Activated naive CD8-positive, alpha-beta T cell treated with anti-CD3 and anti-CD28 coated beads, Interleukin-2, amount 10 ng/mL, durations not matched to agents 7 days and 5 days (primary cell): ENCODE measurements at places on chromosomes 1 and 21. TPM values are rescaled to one million over a fixed set of nuclear protein-coding genes. Genes with fewer than 3 reads are reported as not detected.

DNA sequence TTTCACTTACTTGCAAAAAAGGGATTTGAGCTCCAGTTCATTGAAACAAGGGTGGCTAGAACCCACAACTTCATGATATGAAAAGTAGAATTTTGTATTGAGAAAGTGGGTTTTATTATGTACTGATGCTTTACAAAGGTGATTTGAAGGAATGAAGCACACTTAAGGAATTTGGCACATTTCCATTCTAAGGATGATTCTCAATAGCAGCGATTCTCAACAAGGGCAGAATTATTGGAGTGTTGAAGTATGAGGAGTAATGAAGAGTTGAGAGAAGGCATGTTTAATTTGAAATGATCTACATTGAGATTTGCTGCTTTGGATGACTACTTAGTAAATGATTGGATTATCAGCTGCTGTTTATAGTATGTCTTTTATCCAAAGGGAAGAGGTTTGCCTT, 54.7 kb downstream of the FNBP1L start:
- H3K4me3 ChIP-seq = no peak overlapping the region
- peaks cover 8% of the 10 kb centered on the region for H3K27me3 ChIP-seq
- DNase-seq = no peak
- H3K4me1 ChIP-seq = no peaks in the 10 kb centered on the region
- H3K36me3 ChIP-seq = no peaks in the 10 kb centered on the region
- H3K27ac ChIP-seq = no peak overlapping the region

DNA sequence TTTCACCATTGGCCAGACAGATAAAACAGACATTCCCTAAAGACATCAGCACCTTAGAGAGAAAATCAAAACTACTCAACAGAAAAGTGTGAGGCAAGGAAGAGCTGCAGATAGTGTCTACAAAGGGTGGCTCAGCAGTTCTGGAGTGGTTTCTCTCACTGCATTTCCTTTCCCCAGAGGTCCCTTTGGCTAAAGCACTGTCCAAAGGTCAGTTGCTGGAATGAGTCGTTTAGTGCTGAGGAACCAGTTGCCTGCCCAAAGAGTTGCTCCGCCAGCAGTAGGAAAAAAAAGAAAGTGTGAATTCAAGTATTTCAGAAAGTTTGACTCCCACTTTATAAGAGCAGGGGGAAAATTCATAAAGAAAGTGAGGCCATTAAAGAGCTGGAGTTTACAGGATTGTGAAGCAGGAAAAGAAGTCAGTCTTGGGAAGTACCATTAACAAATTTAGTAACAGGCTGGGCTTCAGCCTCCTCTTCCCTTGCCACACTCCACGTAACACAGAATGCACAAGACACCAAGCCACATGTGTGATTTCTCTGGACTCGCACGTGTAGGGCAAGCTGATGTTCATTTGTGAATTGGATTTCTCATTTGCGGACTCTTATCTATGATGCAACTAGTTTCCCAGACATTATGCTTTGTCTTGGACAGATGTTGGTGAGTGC, 122.2 kb downstream of the RUNX1 start:
- DNase-seq = no peak
- no peak overlapping the region for H3K27ac ChIP-seq

DNA sequence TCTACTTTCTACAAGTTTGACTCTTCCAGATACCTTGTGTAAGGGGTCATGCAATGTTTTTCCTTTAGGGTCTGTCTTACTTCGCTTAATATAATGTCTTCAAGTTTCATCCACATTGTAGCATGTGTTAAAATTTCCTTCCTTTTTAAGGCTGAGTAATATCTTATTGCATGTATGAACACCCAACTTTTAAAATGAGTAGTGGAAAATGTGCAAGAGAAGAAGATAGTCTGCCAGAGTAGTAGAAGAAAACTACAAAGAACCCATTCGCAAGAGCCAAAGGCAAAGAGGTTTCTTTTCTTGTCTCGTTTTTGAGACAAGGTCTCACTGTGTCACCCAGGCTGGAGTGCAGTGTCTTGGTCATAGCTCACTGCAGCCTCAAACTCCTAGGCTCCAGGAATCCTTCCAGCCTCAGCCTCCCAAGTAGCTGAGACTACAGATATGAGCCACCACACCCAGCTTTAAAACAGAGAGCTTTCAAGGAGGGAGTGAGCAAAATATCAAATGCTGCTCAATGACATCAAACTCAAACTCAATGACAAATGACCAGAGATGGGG, 9.4 kb downstream of the IL23R start:
- peaks cover 29% of the 10 kb centered on the region for H3K4me1 ChIP-seq
- no peak overlapping the region for H3K4me3 ChIP-seq
- H3K27ac ChIP-seq = no peak overlapping the region
- DNase-seq = no peak
- peaks cover 14% of the 10 kb centered on the region for H3K36me3 ChIP-seq

DNA sequence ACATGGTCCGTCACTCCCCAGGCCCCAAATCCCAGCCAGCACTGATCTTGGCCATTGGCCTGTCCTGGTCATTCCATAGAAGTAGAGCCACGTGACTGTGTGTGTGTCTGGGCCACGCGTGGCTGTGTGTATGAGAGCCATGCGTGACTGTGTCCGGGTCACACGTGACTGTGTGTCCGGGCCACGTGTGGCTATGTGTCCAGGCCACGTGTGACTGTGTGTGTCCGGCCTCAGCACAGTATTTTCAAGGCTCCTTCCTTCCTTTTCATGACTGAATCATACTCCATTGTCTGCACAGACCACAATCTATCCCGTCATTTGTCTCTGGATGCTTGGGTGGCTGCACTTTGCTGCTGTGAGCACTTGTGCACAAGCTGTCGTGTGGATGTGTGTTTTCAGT, 67.4 kb downstream of the SKI start:
- no peak for DNase-seq
- H3K27me3 ChIP-seq = no peaks in the 10 kb centered on the region
- H3K27ac ChIP-seq = no peak overlapping the region
- peaks cover 4% of the 10 kb centered on the region for H3K36me3 ChIP-seq

DNA sequence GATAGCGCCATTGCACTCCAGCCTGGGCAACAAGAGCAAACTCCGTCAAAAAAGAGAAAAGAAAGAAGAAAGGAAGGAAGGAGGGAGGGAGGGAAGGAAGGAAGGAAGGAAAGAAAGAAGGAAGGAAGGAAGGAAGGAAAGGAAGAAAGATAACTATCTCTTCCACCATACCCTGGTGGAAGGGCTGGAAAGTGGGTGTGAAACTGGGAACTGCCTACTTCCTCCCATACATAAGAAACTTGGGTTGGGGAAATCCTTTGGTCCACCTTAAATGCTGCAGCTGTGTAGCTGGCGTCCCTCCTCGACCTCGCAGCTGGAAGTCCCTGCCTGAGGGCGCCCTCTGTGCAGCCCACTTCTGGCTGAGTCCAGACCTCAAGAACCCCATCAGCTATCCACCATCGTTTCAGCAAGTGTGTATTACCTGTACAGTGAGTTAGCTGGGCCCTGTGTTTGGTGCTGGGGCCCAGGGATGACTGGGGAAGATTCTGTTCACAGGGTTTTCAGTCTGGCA, 4.6 kb upstream of the FAM167B start:
- H3K27me3 ChIP-seq = no peaks in the 10 kb centered on the region
- DNase-seq = no peak
- no peak overlapping the region for H3K27ac ChIP-seq
- H3K36me3 ChIP-seq = no peaks in the 10 kb centered on the region

DNA sequence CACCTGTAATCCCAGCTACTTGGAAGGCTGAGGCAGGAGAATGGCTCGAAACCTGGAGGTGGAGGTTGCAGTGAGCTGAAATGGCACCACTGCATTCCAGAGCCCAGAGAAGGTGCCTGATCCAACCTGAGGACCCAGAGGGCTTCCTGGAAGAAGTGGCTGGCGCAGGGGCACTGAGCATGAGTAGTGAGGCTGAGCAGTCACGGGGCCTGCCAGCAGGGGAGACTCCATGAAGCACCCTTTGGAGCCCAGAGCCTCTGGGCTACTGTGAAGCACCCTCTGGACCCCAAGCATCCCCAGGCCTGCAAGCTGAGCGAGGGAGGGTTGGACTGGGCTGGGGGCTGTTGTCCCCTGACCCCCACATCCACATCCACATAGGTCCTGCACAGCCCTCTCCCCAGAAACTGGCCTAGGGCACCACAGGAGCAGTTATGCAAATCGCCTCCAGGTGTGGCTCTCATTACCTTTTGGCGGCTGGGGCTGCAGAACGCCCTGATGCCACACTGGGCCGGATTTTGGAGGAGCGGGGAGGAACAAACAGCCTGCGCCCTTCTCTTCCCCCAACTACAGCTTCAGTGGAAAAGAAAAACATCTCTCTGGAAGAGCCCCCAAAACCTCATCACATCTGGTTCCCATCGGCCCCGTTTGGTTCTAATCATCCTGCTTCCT, 78.2 kb upstream of the TARDBP start:
- H3K4me1 ChIP-seq = peaks cover 16% of the 10 kb centered on the region
- H3K27me3 ChIP-seq = peaks cover 49% of the 10 kb centered on the region
- H3K27ac ChIP-seq = no peak overlapping the region
- H3K4me3 ChIP-seq = no peak overlapping the region

DNA sequence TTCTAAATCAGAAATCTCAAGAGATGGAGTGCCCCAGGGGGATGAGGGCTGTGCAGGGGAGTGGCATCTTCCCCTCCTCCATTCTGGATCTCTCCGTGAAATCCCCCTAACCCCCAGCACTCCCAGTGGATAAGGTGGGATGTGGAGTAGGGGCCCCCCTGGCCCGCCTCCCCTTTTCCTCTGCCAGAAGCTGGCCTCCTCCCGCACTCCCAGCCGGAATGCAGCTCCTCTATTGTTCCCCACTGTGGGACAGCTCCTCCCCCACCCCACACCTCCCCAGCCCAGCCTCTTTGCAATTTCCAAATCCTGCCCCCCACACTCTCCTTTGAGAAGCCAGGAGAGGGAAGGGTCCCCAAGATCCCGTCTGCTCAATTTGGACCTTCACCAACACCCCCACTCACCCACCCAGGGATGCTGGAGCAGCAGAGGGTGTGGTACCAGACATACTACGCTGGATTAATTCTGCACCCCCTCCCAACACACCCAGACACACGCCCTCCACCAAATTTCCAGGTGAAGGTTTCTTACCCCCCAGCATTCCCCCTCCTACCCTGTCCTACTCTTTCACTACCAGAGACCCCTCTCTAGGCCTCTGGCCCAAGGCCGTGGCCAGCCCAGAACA, 1.9 kb downstream of the MEX3A start:
- no peak for DNase-seq
- no peaks in the 10 kb centered on the region for H3K36me3 ChIP-seq
- H3K27me3 ChIP-seq = peaks cover 58% of the 10 kb centered on the region
- H3K27ac ChIP-seq = no peak overlapping the region

DNA sequence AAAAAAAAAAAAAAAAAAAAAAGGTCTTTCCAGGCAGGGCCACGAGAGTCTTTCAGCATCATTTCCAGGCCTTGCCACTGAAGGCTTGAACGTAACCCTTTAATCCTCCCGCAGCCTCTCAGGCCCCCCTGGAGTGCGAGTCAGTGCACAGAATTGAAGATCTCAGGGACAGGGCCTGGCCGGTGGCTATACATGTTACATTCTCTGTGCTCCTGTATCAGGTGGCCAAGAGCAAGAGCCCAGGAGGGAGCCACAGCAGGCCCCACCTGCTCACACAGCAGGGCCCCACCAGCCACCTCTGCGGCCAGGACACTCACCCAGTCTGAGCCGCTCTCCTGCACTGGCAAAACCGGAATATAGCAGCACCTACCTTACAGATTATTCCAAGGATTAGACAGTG, 34.1 kb upstream of the SLC25A33 start:
- no peaks in the 10 kb centered on the region for H3K4me1 ChIP-seq
- no peak overlapping the region for H3K27ac ChIP-seq
- no peak overlapping the region for H3K4me3 ChIP-seq
- H3K27me3 ChIP-seq = peaks cover 7% of the 10 kb centered on the region

DNA sequence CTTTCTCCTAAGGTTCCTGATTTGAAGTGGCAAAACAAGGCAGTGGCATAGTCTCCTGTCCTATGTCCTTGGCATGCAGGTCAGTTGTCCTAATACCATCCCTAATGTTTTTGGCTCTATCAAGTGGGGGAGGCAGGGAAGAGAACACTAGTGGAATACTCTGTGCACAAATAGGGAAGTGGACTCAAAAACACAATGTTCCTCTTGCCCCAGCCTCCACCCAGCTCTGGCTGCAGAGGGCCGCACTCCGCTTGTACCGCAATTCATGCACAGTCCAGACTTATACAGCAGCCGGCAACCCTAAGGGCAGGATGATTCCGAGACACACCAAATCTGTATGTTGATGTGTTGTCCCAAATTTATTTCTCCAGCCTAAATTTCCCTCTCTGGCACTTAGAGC, 14.5 kb downstream of the PLEKHO1 start:
- peak overlapping the region; percentile 3 for H3K27ac ChIP-seq
- H3K4me1 ChIP-seq = peaks cover 62% of the 10 kb centered on the region
- H3K27me3 ChIP-seq = no peaks in the 10 kb centered on the region

DNA sequence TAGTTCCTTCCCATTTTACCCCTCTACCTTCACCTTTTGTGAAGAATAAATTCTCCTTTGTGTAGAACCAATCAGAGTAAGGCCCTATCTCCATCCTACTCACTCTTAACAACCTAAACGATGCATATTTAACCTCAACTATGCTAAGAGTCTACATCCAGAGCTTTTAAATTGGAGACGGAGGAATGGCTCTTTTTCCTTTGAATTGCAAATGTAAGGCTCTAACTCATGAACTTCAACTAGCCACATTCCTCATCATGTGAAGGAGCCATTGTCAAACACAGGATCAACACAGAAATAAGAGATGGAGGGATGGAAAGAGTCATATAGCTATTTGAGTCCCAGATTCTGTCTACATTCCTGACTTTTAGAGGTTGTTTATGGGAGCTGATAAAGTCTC, 18.2 kb downstream of the DEPDC1 start:
- no peak for DNase-seq
- H3K4me3 ChIP-seq = no peak overlapping the region
- H3K27ac ChIP-seq = no peak overlapping the region
- H3K4me1 ChIP-seq = no peaks in the 10 kb centered on the region

- H3K4me3 ChIP-seq = no peak overlapping the region
- no peaks in the 10 kb centered on the region for H3K36me3 ChIP-seq
- H3K4me1 ChIP-seq = no peaks in the 10 kb centered on the region
- H3K27me3 ChIP-seq = peaks cover 27% of the 10 kb centered on the region
- no peak overlapping the region for H3K27ac ChIP-seq
These were observed 58.8 kb upstream of the ERRFI1 start for GRCh38 chr1:8084913-8085312.

APOBEC4 gene
- total RNA-seq = not detected

SH2D1B gene
- not detected for total RNA-seq

HES3 gene
- not detected for total RNA-seq

KRTAP13-3 gene
- not detected for total RNA-seq

WDR64 gene
- total RNA-seq = 0.58 TPM

RASSF5 gene
- total RNA-seq = 211 TPM

ANXA9 gene
- total RNA-seq = not detected
